ENCODE measurements at places on chromosomes 1 and 21.

DNA sequence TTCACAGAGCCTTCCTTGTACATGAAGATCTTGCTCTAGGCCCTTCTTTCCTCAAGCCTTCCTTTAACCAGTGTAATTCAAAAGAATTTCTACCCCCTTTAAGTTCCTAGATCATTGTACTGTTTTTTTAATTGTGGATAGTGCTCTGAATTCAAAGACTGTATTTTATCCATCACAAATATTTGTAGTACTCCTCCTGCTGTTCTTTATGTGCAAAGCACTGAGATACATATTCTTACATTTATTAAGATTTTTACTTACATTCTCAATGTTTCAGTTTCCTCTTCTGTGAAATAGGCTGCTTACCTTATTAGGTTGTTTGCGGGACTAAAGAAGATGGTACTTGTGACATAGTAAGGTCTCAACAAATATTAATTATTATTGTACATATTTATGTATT lies 168.8 kb upstream of the PDE4B start:
- no peak for DNase-seq

- no peak for DNase-seq
Measured at GRCh38 chr21:45788637-45789506, 145.3 kb downstream of the PCBP3 start.

DNA sequence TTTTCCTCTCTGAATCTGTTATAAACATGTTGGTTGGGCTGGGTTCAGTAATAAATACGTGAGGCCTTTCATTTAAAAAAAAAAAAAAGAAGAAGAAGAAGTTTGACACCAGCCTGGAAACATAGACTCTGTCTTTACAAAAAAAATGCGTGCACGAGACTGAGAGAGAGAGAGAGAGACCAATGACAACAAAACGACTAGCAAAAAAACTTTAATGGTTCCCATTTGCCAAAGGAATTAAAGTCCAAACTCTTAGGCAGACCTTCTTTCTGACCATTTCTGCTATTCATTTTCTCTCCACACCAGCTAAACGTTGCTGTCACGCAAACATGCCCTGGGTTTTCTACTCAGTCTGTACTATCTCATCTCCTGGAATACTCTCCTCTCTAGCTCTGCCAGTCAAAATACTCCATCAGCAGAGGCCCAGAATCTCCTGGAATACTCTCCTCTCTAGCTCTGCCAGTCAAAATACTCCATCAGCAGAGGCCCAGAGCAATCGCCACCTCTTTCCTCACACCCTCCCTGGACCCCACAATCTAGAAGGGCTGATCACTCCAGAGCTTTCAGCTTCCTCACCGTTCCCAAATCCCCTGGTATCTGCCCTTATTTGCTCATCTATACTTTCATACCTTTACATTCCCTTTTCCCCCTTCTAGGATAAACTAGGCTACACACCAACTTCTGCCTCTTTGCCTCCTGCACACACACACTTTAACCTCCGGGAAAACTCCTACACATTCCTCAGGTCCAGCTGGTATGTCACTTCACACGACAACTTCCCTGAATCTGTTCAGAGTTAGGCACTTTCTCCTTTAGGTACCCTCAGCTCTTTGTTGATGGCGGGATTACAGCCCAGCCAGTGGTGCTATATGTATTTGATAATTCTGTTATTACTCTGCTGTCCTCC lies 100.0 kb downstream of the CDC7 start:
- DNase-seq = no peak

DNA sequence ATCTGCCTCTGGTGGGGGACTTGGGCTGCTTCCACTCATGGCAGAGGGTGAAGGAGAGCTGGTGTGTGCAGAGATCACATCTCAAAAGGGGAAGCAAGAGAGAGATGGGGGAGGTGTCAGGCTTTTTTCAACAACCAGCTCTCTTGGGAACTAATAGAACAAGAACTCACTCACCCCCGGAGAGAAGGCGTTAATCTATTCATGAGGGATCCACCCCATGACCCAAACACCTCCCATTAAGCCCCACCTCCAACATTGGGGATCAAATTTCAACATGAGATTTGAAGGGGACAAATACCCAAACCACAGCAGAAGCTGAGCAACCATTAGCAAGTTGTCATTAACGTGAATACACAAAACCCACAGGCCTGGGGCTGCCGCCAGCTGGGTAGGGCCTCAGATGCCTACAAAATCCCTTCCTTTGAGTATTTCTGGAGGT lies 12.0 kb upstream of the VWA5B1 start:
- DNase-seq = no peak

GRCh38 chr1:57741521-57741920 lies 317.7 kb upstream of the DAB1 start:
- DNase-seq = no peak

GRCh38 chr1:200036619-200037270 lies 9.2 kb downstream of the NR5A2 start:
- no peak for DNase-seq

GRCh38 chr1:14881775-14882672 lies 271.5 kb upstream of the TMEM51 start:
- no peak for DNase-seq

DNA sequence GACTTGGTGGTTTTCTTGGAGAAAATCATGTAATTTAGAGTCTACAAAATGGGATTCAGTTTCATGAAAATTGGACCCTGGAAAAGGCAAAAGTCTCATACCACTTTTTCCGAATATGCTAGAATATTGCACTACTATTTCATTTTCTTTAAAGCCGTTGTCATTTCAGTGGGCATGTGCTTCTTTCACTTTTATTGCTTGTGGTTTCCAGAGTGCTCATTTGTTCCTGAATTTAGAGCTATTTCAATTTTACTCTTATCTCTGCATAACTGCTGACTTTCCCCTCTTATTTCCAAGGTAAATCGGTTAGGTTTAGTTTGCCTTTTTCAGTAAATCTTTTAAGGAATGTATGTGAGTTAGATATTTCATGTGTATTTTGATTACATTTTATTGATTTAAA lies 11.6 kb downstream of the HHAT start:
- no peak for DNase-seq

DNA sequence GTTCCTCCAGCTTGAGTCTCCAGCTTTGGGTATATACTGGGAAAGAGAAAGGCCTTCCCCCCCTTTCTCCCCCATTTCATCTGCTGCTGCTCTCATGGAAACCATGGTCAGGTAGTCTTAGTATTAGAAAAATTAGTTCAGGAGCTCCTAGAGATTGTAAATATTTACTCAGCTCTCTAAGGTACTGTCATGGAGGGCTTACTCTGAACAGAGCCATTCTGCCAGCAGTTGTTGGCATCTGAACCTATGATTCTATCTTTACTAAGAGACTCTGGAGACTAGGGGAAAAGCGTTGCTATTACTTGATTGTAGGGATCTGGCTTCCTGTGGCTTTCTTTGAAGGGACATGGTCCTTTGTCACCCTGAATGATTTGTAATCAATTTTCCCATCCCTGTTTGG lies 6.1 kb downstream of the INTS3 start:
- no peak for DNase-seq

DNA sequence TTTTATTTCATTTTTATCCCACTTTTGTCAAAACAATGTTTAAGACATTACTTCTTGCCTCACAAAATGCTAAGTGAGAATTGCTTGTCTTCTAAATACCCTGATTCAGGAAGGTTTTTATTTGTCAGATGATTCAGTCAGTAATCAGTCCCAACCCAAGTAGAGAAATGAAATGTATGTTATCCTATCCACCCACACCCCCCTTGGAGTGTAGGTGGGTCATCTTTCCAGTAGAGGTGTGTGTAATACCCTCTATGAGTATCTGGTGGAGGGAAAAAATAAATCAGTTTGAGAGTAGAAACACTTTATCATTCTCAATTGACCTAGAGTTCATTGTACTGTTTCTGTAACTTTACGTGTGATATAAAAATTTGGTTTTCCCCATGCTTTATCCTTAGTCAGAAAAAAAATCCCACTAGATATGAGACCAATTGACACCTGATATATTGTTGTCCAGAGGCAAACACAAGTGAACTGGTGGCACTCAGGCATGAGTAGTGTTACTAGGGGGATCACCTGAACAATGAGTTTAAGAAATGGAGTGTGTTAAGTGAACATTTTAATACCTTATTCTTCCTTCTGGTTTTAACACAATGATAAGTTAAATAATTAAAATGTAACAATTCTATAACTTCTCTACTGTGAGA lies 153.8 kb upstream of the C1orf105 start:
- no peak for DNase-seq

- no peak for DNase-seq
Measured at GRCh38 chr1:1167841-1168450, 5.7 kb upstream of the TTLL10 start.

DNA sequence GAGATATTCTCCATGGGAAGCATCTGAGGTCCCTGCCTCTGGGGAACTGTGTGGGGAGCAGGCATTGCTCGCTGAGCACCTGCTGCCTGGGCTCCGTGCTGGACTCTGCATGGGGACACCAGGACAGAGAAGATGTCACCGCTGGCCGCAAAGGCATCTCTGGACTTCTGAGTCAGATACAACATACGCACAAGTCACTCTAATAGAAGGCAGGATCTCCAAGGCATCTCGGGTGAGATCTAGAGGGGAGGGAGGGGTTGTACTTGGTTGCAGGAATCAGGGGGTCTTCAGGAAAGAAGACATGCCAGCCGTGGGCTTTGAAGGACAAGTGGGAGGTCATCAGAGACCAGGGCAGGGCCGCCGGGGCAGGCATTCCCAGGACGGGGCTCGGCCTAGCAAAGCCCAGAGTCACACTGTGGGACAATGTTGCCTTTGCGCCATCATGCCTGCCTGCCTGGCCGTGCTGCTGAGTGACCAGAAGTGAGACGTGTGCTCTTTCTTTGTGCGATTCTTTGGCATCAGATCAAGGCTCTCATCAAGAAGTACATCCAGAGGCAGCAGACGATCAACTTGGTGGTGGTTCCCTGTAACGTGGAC lies 28.3 kb downstream of the MX2 start:
- no peak for DNase-seq

GRCh38 chr1:219326843-219327242 lies 153.2 kb downstream of the LYPLAL1 start:
- no peak for DNase-seq

DNA sequence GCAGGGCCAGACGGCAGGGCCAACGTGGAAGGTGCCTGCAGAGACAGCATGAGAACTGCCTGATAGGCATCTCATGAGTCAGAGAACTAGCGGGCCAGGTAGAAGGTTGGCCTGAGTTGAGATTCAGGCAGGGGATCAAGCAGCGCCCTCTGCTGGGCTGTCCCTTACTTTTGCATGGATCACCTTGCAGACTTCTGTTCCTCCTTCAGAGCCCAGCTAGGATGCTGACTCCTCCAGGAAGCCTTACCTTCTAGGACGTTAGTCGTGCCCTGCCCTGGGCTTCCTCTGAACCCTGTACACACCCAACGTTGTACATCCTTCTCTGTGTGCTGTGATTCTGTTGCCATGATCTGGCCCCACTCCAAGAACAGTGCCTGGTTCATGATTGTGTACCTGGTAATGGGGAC lies 231.3 kb upstream of the VAMP3 start:
- no peak for DNase-seq

GRCh38 chr1:218351391-218352074 lies 6.4 kb downstream of the TGFB2 start:
- DNase-seq = no peak

- DNase-seq = no peak
Measured at GRCh38 chr1:55012661-55013060, 13.9 kb downstream of the BSND start.

GRCh38 chr21:44005593-44005992 lies 6.5 kb upstream of the TRAPPC10 start:
- DNase-seq = no peak

- DNase-seq = no peak
Measured at GRCh38 chr1:197884173-197884572, 18.3 kb upstream of the C1orf53 start.

DNA sequence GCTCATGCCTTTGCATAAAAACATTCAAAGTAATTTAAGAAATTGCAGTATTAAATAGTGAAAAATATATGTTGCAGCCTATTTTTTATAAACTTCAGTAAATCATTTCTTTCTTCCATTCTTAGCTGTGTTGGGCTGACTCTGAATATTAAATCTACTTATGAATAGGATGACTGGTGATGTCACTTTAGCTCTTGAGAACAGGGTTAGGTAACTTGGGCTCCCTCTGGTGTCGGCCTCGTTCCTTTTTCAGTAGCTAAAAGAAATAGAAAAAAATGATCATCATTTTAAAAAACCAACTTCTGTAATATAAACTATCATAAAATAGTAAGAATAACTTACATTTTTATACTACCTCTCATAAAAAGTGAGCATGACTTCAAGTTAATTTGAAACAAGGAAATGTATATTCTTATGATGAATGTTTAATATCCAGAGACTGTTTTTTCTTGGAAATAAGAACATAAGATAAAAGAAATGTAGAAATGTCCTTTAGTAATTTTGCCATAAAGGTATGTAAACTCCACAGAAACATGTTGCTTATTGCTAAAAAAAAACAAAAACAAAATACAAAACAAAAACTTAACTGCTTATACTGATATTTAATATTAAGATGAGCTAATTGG lies 26.8 kb upstream of the NCAM2 start:
- DNase-seq = peak; percentile 50

GRCh38 chr1:234368320-234369032 lies 4.8 kb upstream of the COA6 start:
- DNase-seq = peak; percentile 78

DNA sequence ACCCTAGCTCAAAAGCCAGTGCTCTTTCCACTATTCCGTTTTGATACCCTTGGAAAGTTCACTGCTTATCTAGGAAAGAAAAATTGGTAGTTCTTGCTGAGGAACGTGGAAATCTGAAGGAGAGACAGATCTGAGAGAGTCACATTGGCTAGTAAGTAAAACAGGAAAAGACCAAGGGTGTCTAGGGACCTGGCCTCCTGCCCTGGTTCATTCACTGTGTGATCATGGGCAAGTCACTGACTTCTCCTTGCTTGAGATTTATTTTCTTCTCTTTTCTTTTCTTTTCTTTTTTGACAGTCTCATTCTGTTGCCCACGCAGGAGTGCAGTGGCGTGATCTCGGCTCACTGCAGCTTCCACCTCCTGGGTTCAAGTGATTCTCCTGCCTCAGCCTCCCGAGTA lies 90.8 kb downstream of the NFIA start:
- DNase-seq = no peak

- DNase-seq = no peak
Measured at GRCh38 chr1:102535829-102536505, 539.2 kb upstream of the OLFM3 start.

GRCh38 chr1:97163591-97164275 lies 442.1 kb downstream of the PTBP2 start:
- no peak for DNase-seq

DNA sequence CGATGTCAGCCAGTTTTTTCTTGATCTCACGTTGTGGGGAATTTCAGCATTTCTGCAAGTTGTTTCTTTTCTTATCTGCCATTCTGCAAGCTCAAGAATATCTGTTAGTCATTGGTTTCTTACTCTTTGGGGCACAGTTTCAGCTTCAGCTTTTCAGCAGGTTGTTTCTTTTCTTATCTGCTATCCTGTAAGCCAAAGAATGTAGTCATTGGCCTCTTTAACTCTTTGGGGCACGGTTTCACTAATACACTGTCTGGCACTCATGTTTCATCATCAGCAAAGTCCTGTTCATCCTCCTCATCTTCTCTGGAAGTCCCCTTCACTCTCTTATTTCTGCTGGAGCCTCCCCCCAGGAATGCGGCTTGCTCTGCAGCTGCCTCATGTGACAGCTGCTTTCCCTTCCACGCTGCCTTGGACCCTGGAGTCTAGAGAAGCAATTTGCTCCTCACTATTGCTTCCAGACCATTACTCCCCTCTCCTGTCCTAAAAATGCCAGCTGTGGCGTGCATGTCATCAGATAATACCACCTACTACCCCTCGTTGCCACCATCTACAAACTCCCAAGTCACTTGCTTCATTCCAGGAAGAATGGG lies 67.0 kb upstream of the CACNA1E start:
- DNase-seq = no peak
